ENCODE measurements at places on chromosomes 1 and 21. TPM values are rescaled to one million over a fixed set of nuclear protein-coding genes. Genes with fewer than 3 reads are reported as not detected.

DNA sequence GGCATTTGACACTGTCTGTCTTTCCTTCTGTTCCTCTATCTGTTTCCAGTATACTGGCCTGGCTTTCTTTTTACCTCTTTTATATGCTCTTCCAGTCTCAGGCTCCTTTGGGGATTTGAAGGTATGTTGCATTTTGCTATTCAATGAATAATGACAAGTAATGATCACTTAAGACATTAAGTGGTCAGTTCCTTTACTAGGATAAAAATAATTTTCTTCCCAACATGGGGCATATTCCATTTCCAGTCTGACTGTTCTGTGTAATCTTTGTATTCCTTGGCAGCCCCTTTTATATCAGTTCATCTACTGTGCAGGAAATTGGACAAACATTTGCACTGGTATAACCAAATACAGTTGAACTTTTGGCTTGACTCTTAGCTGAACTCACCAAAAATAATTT lies 15.6 kb downstream of the METTL18 start:
- no peaks in the 10 kb centered on the region for H3K4me1 ChIP-seq
- peaks cover 10% of the 10 kb centered on the region for H3K27me3 ChIP-seq
- H3K4me3 ChIP-seq, result no peak overlapping the region
- peaks cover 2% of the 10 kb centered on the region for H3K36me3 ChIP-seq

DNA sequence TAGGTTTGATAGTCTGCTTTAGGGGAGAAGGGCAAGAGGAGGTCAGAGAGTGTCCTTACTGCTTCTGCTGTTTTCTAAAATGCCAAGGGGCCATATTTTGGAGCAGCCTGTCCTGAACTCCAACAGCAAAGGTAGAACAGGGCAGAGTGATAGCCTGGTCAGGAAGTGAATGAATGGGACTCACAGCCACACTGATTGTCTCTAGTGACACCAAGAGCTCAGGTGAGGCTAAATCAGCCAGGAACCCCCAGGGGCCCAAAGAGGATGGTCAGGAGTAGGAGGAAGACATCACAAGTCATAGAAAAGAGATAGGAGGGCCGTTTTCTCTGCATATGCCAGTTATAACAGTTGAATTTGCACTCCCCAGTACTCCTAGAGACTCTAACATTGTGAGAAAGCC lies 97.4 kb upstream of the DUSP10 start:
- H3K36me3 ChIP-seq, result peaks cover 4% of the 10 kb centered on the region
- H3K4me1 ChIP-seq, result peaks cover 63% of the 10 kb centered on the region
- H3K4me3 ChIP-seq, result no peak overlapping the region
- no peak for DNase-seq
- peak overlapping the region; percentile 64 for H3K27ac ChIP-seq
- peaks cover 2% of the 10 kb centered on the region for H3K27me3 ChIP-seq

TRIM67 gene
- total RNA-seq, result not detected

- H3K36me3 ChIP-seq, result peaks cover 42% of the 10 kb centered on the region
- no peaks in the 10 kb centered on the region for H3K27me3 ChIP-seq
- no peak for DNase-seq
- H3K27ac ChIP-seq, result no peak overlapping the region
- no peak overlapping the region for H3K4me3 ChIP-seq
- peaks cover 48% of the 10 kb centered on the region for H3K4me1 ChIP-seq
These were observed 74.4 kb upstream of the SDC3 start for GRCh38 chr1:30982937-30983336.

DNA sequence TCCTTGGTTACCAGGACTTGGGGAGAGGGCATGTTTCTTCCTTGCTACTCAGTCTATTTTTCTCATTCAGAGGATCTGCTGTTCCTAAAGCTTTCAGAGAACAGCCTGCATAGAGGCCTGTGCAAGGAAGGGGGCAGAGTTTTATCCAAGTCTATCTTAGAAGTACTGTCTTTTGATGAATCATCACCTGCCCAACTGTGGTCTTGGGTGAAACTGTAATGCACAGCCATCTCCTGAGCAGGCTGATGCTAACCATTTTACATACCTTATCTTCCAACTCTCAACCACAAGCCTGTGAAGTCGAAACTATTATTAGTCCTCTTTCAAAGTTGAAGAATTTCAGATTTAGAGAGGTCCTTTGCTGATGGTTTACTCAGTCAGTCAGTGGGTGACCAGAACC lies 368.0 kb downstream of the HHAT start:
- no peak for DNase-seq
- H3K4me1 ChIP-seq, result peaks cover 11% of the 10 kb centered on the region
- H3K4me3 ChIP-seq, result no peak overlapping the region
- H3K36me3 ChIP-seq, result no peaks in the 10 kb centered on the region
- no peak overlapping the region for H3K27ac ChIP-seq

GRCh38 chr1:207309745-207310273 lies 11.7 kb upstream of the CD55 start:
- H3K4me3 ChIP-seq, result no peak overlapping the region
- H3K27ac ChIP-seq, result no peak overlapping the region
- H3K4me1 ChIP-seq, result peaks cover 11% of the 10 kb centered on the region
- peaks cover 3% of the 10 kb centered on the region for H3K27me3 ChIP-seq
- H3K36me3 ChIP-seq, result no peaks in the 10 kb centered on the region
- DNase-seq, result no peak

RNU1-2 gene
- 3,041 TPM for total RNA-seq

MEGF6 gene
- total RNA-seq, result 2.1 TPM

BRINP3 gene
- total RNA-seq, result not detected

GRCh38 chr1:23224739-23225648 lies 7.7 kb upstream of the HTR1D start:
- peaks cover 27% of the 10 kb centered on the region for H3K27me3 ChIP-seq
- H3K27ac ChIP-seq, result no peak overlapping the region
- DNase-seq, result no peak
- no peak overlapping the region for H3K4me3 ChIP-seq

GRCh38 chr1:205950280-205950679 lies 7.0 kb upstream of the SLC26A9 start:
- DNase-seq, result no peak
- no peak overlapping the region for H3K4me3 ChIP-seq
- H3K27me3 ChIP-seq, result peaks cover 20% of the 10 kb centered on the region
- H3K36me3 ChIP-seq, result no peaks in the 10 kb centered on the region
- H3K27ac ChIP-seq, result no peak overlapping the region

SOX13 gene
- total RNA-seq, result not detected

COL24A1 gene
- total RNA-seq, result not detected

NLRP3 gene
- total RNA-seq, result not detected

DNA sequence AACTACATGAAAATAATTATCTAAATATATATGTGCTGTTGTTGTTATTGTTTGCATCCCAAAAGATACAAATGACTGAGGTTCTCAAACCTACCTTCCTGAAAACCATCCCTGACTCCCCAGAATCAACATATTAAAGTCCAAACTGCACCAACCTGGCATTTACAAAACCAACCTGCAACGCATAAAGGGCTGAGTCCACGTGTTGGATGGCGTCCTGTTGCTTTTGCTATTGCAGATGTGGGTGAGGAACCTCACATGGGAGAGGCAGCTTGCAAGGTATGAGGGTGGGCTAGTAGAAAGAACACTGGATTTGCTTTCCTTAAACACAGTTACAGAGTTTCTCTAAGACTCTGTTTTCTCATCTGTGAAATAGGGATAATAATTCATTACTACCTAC lies 1.5 kb upstream of the C8B start:
- H3K4me3 ChIP-seq, result no peak overlapping the region
- H3K36me3 ChIP-seq, result no peaks in the 10 kb centered on the region
- H3K27ac ChIP-seq, result no peak overlapping the region
- no peaks in the 10 kb centered on the region for H3K27me3 ChIP-seq

ATF3 gene
- total RNA-seq, result 23.0 TPM

DNA sequence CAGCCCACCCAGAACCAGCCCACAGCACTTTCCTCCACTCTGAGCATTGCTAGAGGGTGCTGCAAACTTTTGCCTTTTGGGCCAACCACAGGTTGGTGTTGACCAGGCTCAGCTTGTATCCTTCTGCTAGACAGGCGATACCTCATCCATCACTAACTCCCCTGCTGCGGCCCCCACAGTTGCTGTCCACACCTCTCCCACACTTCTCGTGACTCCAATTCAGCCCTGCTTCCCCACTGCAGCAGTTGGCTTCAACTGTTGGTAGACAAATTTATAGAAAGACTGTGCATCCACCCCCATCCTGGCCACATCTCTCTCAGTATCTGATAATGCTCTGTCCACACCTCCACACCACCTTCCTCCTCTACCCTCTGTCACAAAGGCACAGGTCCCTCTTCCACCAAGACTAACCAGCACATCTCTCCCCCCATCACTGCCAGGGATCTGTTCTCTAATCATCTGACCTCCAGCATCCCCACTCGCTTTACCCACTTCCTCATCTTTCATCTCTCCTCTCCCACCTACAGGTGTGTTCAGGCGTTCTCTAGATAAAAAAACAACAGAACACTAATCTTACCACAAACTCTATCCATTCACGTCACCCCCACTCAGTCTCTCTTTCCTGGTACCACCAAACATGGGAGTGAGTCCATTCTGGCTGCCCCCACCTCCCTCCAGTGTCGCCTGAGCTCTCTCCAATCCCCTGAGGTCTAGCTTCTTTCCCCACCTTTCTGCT lies 15.8 kb upstream of the SLC25A44 start:
- H3K4me1 ChIP-seq, result peaks cover 18% of the 10 kb centered on the region
- H3K36me3 ChIP-seq, result peaks cover 2% of the 10 kb centered on the region
- peak overlapping the region; percentile 56 for H3K27ac ChIP-seq
- no peak overlapping the region for H3K4me3 ChIP-seq
- no peak for DNase-seq

HCN3 gene
- total RNA-seq, result 3.3 TPM

GRCh38 chr1:165763442-165763841 lies 5.2 kb downstream of the TMCO1 start:
- peaks cover 59% of the 10 kb centered on the region for H3K36me3 ChIP-seq
- H3K4me3 ChIP-seq, result no peak overlapping the region
- DNase-seq, result no peak
- no peak overlapping the region for H3K27ac ChIP-seq
- no peaks in the 10 kb centered on the region for H3K27me3 ChIP-seq

DNA sequence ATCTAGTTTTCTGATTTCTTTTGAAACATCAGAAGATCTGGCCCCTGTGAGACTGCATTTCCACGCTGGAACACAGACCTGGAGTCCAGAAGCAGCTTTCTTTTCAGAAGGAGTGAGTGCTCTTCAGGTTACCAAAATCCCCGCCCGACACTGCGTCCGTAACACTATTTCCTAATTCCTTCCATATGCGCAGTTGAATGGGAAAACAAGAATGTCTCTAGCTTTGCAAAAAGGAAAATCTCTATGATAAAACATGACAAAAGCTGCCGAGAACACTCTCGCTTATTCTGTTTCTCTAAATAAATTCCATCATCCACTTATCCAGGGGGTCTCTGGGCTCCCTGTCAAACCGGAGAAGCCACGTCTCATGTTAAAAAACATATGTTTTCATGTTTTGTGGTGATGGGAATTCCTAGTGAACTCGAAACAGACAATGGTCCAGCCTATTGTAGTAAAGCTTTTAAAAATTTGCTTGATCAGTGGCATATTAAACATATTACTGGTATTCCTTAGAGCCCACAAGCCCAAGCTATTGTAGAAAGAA lies 67.7 kb downstream of the PLD5 start:
- DNase-seq, result no peak
- H3K36me3 ChIP-seq, result no peaks in the 10 kb centered on the region
- no peak overlapping the region for H3K4me3 ChIP-seq
- no peak overlapping the region for H3K27ac ChIP-seq

DNA sequence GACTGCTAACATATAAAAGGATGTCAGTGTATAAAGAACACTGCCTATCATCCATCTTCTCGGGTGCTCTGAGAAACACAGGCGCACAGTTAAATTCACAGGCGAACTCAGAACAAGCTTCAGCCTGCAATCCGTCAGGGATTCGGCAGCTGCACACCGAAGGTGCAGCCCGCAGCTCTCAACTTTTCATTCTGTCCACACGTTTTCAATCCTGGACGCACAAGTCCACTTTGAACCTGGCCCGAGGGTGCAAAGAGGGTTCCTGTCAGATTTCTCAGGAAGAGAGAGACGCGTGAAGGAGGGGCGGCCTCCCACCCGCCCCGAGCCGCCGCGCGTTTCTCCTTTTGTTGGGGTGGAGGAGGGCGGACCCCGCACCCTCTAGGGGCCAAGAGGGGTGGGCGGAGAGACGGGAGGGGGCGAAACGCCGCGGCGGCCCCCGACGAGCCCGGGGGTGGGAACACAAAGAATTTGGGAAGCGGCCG lies 724 bp downstream of the DOCK7 start:
- H3K27me3 ChIP-seq, result peaks cover 8% of the 10 kb centered on the region
- peak overlapping the region; percentile 81 for H3K27ac ChIP-seq
- H3K36me3 ChIP-seq, result no peaks in the 10 kb centered on the region

PCBP3 gene
- 8.2 TPM for total RNA-seq

KIF2C gene
- 72.9 TPM for total RNA-seq

CNTN2 gene
- not detected for total RNA-seq

DNA sequence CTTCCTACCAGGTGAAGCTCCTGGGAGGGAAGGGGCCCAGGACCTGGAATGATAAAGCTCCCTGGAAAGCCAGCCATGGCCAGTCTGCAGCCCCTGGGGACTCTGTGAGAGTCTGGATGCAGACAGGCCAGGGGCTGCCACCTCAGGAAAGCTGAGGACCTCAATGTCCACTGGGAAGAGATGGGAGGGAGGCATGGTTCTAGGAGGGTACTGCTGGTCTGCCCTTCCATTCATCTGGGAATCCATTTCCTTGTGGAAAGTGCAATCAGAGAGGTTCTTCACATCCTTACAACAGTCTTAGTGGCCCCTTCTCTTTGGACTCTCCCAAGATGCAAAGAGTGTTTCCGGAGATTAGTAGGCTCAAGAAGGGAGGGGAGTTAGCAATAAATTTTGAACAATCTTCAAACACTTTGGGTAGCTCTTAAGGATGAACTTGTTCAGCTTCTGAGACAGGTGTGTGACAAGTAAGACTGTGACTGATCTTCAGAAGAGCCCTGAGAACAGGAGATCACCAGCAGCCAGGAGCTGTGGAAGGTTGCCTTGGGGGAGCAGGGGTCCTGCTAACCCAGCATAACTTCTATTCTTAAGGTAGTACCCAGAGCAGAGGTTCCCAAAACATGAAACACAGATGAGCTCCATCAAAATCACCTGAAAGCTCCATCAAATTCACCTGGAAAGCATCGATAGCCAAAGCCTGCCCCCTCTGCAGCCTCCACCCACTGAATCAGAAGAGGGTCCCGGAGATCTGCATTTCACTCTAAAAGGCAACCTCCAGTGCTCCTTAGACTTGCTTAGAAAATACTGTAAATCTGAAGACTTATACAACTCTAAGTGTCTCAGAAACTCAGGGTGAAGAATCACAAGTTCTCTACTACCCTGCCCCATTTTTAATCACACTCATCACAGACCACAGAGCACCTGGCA lies 616 bp upstream of the LAX1 start:
- H3K4me3 ChIP-seq, result peak overlapping the region; percentile 92
- H3K27me3 ChIP-seq, result no peaks in the 10 kb centered on the region
- no peak for DNase-seq
- H3K36me3 ChIP-seq, result peaks cover 10% of the 10 kb centered on the region
- H3K27ac ChIP-seq, result peak overlapping the region; percentile 99

- H3K27me3 ChIP-seq, result peaks cover 4% of the 10 kb centered on the region
- no peak for DNase-seq
- no peaks in the 10 kb centered on the region for H3K36me3 ChIP-seq
- no peak overlapping the region for H3K27ac ChIP-seq
These were observed 7.0 kb downstream of the TDRD5 start for GRCh38 chr1:179598631-179599030.

CPTP gene
- 14.6 TPM for total RNA-seq

KIF21B gene
- total RNA-seq, result 52.0 TPM
